Natural killer cell treated with Interleukin-12 subunit alpha and Interleukin-12 subunit beta and Interleukin-15 and Interleukin-18, amount 100 ng/mL, for 72 hours (primary cell): ENCODE measurements at places on chromosomes 6 and 20. TPM values are rescaled to one million over a fixed set of nuclear protein-coding genes. Genes with fewer than 3 reads are reported as not detected.

DNA sequence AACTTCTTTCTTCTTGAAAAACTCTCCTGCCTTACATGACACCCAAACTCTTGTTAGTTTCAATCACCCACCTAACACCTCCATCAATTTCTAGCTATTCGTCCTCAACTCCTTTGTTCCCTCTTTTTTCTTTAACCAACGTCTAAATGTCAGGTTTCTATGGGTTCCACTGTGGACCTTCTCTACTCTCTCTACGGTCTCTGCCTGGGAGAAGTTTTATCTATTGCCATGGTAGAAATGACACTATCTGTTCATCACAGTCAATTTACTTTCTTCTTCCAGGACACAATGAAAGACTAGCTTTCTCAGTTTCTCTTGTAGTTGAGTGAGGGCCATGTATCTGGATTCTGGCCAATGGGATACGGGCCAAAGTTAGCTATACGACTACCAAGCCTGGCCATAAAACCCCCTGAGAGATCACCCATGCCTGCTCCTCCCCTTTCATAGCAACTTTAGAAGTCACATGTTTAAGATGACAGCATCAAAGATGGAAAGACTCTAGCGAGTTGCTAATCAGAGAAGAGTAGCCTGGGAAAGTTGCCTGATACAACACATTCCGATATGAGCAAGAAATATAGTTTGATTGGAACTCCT is 17.9 kb downstream of the RNGTT start:
- no peaks in the 10 kb centered on the region for H3K4me1 ChIP-seq
- H3K27ac ChIP-seq, result no peak overlapping the region
- peaks cover 5% of the 10 kb centered on the region for H3K36me3 ChIP-seq

DNA sequence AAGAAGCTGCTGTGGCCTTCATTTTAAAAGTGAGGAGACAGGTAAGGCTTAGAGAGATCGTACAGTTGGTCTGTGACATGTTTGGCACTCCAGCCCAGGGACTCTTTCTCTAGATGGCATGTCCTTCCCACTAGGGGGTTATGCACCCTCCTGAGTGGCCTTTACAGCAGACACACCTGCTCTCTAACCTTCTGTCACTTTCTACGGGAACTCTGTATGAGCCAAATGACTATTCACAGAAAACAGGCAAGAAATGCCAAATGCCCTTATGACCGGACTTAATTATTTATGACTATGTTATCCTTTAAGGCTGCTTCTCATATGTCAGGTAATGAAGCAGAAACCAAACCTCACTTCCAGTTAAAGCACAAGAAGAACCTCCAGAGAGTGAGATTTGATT is 91.2 kb downstream of the MAP3K5 start:
- peak overlapping the region; percentile 4 for H3K27ac ChIP-seq
- H3K36me3 ChIP-seq, result peaks cover 9% of the 10 kb centered on the region
- peaks cover 25% of the 10 kb centered on the region for H3K4me1 ChIP-seq
- no peak overlapping the region for H3K4me3 ChIP-seq

DNA sequence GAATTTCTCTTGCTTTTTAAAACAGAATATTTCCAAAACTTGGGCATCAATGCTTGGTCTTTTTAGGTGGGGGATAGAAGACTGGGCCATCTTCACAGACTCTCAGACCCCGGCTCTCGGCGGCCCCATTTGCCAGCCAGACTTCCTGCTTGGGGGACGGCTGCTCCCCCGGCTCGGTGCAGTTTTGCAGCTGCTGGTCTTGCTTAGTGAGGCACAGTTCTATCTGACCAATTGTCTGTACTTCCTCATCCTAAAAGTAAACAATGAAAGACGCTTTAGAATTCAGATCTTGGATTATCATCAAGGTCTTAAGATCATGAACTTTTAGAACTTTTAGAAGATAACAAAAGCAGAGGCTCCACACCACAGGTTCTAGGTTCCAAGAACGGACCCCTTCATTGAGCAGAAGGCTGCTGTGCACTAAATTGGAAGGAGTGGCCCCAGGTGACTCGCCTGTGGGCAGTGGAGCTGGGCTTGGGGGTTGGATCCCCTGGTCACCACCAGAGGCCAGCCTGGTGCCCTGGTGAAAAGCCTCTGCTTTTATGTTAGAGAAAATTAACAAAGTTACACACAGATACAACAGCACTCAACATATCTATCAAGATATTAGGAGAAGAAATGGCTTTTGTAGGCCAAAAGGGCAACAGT is 26.7 kb downstream of the RNASET2 start:
- no peak overlapping the region for H3K4me3 ChIP-seq
- DNase-seq, result no peak
- H3K27me3 ChIP-seq, result no peaks in the 10 kb centered on the region
- no peaks in the 10 kb centered on the region for H3K36me3 ChIP-seq
- H3K4me1 ChIP-seq, result peaks cover 7% of the 10 kb centered on the region
- no peak overlapping the region for H3K27ac ChIP-seq

DNPH1 gene
- 15.0 TPM for total RNA-seq

RPP21 gene
- total RNA-seq, result 37.8 TPM
